Motor neuron (in vitro differentiated cells): ENCODE measurements at places on chromosomes 2 and 18.

- no peak for ATAC-seq
Measured at GRCh38 chr2:9441556-9441955, 18.1 kb downstream of the CPSF3 start.

DNA sequence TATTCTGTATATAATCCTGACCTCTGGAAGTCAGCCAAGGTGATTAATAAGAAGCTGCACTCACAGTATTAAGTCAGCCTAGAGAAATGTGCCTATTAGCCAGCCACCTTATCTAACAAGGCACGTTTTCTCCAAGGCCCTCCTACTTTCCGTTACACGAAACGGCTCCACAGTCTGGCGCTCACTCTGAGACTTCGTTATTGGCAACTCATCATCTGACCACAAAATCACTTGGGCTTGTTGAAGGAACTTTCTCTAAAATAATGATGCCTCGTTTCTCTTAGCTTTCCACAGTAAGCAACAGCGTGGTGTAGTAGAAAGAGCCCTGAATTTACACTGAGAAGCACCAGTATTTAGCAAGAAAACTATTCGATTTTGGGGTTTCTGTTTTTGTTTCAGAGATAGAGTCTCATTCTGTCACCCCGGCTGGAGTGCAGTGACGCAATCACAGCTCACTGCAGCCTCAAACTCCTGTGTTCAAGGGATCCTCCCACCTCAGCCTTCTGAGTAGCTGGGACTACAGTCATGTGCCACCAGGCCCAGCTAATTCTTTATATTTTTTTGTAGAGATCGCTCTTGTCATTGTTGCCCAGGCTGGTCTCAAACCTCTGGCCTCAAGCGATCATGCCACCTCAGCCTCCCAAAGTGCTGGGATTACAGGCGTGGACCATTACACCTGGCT, 53.6 kb upstream of the SLC14A1 start:
- no peak for ATAC-seq

- ATAC-seq, result no peak
Measured at GRCh38 chr18:44125446-44125845, 555.2 kb upstream of the SETBP1 start.

- ATAC-seq, result no peak
Measured at GRCh38 chr2:144201868-144202468, 318.0 kb downstream of the ZEB2 start.

GRCh38 chr18:49070552-49070951, 119.8 kb upstream of the SMAD7 start:
- no peak for ATAC-seq

DNA sequence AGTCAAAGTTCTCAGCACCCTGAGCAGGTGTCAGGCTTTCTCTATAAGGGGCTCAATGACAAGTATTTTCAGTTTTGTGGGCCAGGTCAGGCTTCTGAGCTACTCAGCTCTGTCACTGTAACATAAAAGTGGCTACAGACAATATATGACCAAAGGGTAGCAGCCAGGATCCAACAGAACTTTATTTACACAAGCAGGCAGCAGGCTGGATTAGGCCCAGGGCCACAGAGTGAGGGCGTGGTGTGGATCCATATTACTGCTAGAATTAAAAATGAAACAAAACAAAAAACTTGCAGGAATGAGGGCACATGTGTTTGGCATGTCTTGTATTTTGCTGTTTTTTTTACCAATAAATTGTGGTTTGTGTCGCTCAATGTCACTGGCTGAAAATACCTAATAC, 143.7 kb downstream of the EIPR1 start:
- ATAC-seq, result no peak

GRCh38 chr2:132446444-132446843, 29.8 kb downstream of the GPR39 start:
- peak; percentile 56 for ATAC-seq

- ATAC-seq, result no peak
Measured at GRCh38 chr2:65146078-65146477, 16.2 kb upstream of the RAB1A start.

DNA sequence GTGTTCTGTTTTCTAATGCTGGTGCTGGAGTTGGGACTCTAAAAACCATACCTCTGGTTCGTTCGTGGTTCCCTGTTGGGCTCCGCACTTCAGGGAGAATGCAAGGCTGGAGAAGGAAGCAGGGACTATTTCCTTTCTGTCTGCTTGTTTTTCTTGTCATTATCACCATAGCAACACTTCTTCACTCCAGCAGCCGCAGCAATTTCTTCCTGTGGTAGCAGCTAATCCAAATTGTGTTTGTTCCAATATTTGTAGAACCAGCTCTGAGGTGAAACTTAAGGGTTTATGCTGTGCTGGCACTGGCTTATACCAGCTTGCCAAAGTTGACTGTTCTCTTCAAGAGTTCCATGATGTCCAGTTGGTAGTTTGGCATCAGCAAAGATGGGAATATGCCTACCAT, 301.4 kb upstream of the SYT4 start:
- no peak for ATAC-seq

DNA sequence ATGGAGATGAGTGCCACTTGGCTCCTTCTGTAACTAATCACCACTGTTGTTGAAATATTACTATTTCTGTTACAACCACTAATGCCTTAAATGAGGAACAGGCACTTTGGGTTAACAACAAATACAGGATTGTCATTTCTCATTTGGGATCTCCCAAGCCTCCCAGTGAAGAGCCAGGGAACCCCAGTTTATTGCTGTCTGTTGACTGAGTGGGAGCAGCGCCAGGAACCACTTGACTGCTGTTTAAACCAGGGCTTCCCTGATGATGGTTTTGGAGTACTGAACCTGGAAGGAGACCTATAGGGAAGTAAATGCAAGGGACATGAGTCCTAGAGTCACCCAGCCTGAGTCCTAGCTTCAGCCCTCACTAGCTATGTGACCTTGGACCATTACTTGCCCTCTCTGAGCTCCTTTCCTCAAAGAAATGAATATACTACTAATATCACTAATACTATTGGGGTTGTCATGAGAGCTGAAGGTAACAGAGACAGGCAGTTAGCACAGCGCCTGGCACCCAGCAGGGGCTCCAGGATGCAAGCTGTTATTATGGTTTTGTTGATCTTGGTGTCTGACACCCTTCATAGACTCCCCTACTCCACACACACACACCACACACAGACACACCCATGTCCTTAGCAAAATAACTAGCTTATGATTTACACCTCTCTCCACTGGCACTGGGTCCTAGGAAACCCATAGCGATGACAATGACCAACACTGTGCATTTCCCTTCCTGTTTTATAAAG, 104.2 kb upstream of the FZD7 start:
- no peak for ATAC-seq

DNA sequence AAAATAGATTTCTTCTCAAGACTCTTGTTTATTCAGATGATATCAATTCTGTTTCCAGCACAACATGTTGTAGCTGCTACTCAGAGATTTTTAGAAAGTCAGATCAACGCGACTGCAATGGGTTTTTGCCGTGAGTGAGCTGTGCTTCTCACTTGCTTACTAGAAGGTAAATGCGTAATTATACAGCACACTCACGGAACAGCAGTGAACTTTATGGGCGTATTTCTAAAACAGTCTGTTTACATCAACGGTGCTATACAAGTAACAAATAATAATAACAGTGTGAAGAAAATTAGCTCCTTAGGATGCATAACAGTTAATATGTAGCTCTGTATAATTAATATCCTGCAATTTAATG, 533.6 kb downstream of the RNF144A start:
- no peak for ATAC-seq

GRCh38 chr2:199535445-199536177, 77.9 kb upstream of the SATB2 start:
- ATAC-seq, result no peak

- ATAC-seq, result no peak
Measured at GRCh38 chr2:214747992-214748391, 61.5 kb downstream of the BARD1 start.

DNA sequence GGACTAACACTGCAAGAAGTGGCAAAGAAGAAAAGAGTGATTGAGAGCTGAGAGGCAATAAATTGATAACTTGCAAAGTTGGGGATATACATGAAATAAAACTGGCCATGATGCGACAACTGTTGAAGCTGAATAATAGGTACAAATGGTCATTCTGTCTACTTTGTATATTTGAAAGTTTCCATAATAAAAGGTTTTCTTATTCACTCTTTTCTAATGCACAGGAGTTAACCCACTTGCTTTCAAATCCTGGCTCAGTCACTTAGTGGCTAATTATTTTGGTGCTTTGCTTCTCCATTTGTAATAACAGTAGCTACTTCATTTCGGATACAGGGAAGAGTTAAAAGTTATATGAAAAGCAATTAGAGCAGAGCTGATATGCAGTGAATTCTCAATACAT, 159.7 kb upstream of the WDSUB1 start:
- no peak for ATAC-seq

GRCh38 chr2:14751581-14751980, 119.1 kb downstream of the LRATD1 start:
- no peak for ATAC-seq

DNA sequence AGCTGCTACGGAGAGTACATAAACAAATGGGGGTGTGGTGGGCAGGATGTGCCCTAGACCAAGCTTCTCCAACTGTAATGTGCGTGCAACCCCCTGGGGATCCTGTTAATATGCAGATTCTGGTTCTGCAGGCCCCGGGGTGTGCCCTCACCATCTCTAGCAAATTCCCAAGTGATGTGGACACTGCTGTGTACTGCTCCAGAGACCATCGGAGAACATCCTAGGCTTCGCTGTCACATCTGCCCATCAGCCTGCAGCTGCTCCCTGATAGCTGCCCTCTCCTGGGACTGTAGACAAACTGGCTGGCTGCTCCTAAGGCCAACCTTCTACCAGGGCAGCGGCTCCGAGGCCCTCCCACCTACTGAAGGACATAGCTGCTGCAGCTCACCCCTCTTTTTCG, 3.2 kb downstream of the HS1BP3 start:
- ATAC-seq, result no peak

DNA sequence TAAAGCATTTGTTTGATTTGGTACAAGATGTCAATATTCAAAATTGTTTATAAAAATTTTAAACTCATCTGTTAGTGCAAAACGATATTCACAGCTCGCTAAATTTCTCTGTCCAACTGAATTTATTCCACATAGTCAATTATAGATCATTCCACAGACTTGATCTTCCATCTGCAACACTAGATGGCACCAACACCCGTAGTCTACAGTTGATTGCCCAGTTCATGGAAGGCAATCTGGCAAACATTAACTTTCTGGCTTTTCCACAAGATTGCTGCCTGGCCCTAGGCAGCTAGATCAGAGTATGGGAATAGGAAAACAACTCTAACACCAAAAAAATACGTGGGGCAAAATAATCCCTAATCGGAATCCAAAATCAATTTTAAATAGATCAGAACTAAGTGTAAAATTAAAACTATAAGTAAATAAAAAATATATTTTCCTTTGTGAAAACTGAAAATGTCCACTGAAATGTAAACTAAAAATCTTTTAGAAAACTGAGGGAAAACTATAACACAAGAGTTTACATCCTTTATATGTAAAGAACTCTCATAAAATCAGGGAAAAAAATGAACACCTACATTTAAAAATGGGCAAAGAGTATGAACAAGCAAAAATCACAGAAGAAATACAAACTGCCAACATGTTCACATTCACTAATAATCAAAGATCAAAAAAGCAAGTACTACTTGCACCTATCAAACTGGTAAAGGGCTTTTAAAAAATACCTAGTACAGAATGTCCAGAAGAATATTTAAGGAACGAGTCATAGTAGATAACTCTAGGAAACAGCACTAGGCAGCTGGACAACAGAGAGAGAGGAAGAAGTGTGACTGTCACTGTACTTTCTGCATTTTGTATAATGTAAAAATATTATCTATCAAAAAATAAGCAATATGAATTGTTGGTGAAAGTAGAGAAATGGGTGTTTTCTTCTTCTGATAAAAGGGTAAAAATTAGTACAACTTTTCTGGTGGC, 35.0 kb downstream of the RTN4 start:
- peak; percentile 29 for ATAC-seq

DNA sequence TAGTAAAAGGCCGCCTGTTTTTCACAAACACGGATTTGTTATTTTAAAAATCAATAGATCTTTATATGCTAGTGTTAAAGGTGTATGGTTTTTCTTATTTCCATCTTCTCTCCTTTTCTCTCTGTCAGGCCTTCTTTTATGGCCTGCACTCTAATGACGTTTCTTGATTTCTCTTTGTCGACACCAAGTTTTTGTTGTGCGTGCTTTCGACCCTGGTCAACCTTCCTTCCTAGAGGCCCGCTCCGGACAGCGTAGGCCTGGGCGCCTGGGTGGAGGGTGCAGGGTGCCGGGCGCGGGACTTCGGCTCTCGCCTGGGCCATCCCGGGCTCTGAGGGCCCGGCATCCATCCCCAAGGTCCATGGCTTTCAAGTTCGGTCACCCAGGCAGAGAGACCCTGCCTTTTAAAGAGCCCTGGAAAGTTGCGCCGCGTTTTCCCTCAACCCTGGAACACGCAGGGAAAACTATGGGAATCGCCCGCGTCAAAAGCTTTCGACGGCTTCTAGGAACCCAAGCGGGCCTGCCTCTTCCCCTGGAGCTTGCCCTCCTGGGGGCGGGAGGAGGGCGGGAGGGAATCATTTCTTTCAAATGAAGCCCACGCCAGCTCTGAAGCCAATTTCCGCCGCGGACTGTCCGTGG, 4.1 kb upstream of the SATB2 start:
- no peak for ATAC-seq

GRCh38 chr2:37875403-37875906, 49.6 kb upstream of the RMDN2 start:
- ATAC-seq, result no peak

GRCh38 chr2:73908689-73909652, 16.2 kb downstream of the ACTG2 start:
- no peak for ATAC-seq

DNA sequence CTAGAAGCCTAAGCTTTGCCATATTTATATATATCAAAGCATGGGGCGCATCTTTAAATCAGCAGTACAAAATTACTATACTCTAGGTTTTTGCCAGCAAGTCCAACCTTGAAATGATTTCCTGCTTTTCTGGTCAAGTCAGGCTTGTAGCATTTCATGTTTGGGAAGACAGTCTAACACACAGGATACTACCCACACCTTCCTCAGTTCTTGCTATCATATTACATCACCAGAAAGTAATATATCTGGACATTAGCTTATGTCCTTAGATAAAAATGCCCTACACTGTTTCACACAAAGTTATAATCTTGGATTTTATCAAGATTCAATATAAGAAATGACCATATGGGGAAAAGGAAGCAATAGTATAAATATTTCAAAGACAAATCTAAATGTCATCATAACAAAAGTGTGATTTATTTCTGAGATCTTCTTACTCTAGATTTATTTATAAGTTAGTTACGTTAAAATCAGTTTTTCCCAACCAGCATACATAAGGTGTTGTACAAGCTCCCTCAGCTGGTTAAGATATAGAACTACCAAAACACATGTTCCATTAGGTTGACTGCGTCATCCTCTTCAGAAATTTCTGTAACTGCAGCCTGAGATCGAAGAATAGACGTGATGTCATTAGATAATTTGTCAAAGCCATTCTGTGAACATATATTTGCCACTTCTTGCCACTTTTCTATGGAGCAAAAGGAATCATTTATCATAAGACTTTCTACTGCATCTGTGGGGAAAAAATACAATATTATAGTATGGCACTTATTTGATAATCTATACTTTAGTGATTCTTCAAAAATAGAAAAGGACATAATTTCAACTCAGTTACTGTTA, 56.6 kb downstream of the CLHC1 start:
- peak; percentile 90 for ATAC-seq
